ENCODE measurements at places on chromosomes 2 and 18.

- peak; percentile 48 for DNase-seq
These were observed 132.1 kb upstream of the SETBP1 start for GRCh38 chr18:44548291-44549221.

DNA sequence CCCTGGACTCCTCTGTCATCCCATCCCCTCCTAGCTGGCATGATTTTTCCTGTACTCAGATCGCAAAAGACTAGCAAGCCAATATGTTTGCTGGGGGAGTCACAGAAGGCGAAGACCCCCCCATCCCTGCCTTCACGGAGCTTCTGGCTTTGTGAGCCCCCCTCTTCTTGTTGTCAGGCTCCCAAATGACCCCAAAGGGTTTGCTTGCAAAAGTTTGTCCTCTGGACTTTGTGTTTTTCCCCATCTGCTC, 169.9 kb downstream of the SMAD7 start:
- no peak for DNase-seq

- DNase-seq: no peak
These were observed 29.5 kb downstream of the RASGRP3 start for GRCh38 chr2:33505966-33506365.

- no peak for DNase-seq
These were observed 237.7 kb downstream of the EIPR1 start for GRCh38 chr2:3139906-3140305.

DNA sequence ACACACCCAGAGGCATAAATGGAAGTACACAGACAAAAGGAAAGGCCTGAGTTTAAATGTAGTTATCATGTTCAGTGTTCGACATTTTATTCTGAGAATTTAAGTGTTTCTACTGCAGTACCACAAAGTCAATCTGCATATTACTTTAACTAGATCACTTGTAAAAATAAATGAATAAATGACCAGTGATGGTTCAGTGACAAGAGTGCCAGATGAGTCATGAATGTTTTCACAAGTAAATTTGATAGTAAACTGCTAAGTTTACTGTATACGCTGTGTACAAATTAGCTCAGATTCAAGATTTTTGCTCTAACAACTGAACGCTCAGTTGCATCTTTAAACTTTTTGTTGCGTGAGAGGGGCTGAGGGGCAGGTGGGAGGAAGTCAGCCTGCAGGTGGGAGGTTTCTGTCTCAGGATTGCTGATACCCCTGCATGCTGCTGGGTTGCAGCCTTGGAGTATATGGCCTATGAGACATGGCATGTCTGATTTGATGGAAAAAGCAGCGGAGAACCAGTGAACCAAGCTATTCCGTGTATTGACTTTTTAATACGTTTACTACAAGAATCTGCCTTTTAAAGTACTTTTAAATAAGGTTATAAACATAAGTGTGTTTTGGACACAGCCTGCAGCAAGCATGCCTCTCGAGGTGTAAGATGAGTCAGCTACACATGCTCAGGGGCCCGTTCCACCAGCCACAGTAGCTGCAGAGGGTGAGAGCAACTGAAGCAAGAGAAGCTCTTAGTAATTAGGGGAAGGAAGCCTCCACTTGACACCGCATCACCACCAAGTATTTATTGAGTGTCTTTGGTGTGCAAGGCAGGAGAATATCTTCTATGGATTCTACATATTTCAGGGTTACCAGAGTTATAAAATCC, 245.1 kb downstream of the NEDD4L start:
- peak; percentile 10 for DNase-seq

GRCh38 chr2:81334046-81334445, 1029.5 kb upstream of the LRRTM1 start:
- no peak for DNase-seq

All from inflammatory macrophage treated with lipopolysaccharide for 1 hour (primary cell).